ENCODE measurements at places on chromosomes 5 and 9. TPM values are rescaled to one million over a fixed set of nuclear protein-coding genes. Genes with fewer than 3 reads are reported as not detected.

DNA sequence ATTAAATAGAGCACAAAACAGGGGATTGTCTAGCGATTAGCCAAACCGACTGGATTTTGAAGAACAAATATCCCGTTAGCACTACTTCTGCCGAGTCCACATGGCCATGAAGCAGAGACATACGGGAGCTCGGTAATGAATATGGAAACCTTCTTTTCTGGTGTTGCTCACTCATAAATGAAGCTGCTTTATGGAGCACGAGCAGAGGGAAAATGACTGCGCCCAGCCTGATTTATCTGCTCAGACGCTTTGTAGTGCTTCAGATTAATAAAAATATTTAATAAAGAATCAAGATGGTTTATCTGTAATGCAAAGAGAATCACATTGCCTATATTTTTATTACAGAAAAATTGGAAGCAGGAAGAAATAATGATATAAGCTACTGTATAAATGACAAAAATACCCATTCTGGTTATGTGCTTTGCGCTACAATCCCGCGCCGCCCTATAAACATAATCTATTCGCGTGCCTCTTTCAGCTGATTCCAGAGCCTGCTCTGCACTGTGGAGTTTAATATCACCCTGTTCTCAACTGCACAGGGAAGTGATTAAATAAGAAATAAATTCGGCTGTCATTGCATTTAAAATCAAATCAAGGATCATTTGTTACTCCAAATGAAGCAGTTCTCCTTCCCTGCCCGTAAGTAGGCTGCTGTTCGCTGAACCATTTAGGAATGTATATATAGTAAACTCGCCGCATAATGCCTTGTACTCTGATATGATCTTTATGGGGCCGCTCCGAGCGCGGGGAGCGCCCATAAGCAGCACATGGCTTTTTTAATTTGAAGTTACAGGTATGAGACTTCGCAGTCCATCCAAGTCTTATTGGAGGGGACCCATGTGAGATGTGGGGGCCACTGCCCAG lies 22.3 kb upstream of the UBAC1 start:
- no peak for DNase-seq

DNA sequence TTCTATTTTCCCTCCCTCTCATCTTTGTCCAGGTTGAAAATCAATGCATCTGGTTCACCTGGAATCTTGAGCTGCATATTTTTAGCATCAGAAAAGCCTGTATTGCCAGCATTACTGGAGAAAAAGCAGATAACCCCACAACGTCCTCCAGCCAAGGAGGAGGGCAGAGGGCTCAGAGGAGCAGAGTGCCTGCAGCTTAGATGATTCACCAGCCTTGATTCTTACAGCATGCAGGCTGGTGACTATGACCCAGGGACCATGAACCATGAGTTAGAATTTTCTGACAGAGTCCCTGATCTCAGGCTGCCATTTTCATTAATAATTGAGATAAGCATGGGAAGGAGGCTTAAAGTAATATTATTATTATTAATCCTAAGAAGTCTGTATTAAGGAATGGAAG lies 278.2 kb downstream of the BRINP1 start:
- no peak for DNase-seq

- no peak for DNase-seq
Observed at GRCh38 chr9:137295238-137295811, 6.7 kb downstream of the NRARP start.

Gene PCDHGA10
- 1.8 TPM for polyA plus RNA-seq

Gene TEX48
- polyA plus RNA-seq: not detected

DNA sequence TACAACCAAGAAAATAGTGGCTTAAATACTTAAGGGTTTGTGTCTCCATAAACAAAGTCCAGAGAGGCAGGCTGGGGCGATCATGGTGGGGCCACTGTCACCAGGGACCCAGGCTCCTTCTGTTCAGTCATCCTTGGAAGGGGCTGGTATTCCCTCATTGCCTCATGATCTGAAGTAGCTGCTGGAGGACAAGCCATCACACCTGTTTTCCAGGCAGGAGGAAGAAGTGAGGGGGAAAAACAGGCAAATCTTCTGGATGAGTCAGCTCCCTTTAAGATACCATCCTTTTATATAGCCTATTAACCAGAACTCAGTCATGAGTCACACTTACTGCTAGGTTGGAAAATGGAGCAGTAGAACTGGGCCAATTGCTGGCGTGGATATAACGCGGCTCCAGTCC lies 92.3 kb downstream of the DAP start:
- DNase-seq: no peak

- DNase-seq: no peak
Observed at GRCh38 chr9:108911820-108912219, 22.1 kb downstream of the ELP1 start.

Gene BTNL3
- polyA plus RNA-seq: not detected

DNA sequence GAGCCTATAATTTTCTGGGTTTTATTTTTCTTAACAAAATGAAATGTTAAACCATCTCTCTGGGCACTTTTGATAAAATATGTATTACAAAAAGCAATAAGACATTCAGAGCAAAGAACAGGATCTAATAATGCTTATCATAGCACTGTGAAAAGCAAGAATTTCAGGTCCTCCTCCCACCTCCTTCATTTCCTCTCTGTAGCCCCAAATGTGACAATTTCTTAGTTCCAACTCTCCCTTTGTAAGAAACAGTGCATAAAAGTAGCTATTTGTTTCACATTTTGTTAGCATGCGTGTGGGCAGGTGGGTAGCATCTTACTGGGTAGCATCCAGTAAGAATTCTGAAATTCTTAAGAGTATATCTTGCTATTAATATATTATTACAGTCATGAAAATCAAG lies 130.9 kb upstream of the RASA1 start:
- DNase-seq: no peak

- DNase-seq: no peak
Observed at GRCh38 chr9:90726215-90726614, 75.4 kb upstream of the SYK start.

Gene HAPLN1
- not detected for polyA plus RNA-seq

DNA sequence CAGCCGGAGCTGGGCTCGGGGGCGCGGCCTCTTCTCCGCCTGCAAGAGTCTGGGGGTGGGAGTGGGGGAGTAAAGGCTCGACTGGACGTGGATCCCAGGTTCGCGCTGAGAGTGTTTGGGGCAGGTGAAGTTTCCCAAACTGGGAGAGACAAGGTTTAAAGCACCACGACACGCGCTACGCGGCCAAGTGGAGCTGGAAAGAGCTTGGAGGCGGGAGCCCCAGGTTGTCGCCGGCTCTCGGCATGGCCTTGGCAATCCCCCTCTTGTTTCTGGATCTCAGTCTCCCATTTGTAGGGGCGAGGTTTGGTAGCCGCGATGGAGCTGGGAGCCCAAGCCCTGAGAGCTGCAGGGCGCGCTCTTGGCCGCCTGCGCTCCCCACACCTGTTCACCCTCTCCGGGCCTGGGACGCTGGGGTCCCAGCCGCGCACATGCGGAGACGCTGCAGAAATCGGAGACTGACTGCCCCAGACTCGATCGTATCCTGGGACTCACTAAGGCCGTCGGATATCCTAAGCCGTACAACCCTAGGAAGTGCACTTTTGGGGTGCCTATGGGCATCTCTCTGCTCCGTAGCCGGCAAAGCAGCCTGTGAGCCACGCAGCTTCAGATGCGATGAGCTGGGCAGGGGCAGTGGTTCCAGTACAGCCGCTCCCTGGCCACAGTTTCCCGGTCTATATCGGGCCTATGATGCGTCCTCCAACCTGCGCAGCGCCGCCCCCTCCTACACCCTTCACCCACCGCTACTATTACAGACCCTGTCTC lies 937 bp downstream of the TMOD1 start:
- no peak for DNase-seq

DNA sequence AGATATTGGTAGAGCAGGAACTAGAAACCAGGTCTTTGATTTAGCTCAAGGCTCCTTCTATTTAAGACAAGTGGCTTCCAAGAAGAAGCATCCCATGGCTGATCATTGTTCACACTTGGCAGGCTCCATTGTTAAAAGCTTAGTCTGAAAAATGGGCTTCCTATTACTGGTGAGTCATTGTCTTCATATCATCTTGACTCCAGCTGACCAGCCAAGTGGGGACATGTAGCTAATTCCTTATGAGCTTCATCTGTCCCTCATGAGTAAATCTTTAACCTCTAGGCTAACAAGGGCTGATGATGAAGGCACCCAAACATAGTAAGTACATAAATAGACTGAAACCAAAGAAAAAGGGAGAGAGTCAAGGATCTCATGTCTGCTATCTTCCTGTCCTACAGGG lies 530.3 kb upstream of the KLF4 start:
- no peak for DNase-seq

GRCh38 chr9:101463397-101463796 lies 27.8 kb upstream of the ALDOB start:
- DNase-seq: no peak

Gene PGGT1B
- 5.5 TPM for polyA plus RNA-seq

Gene C5orf63
- polyA plus RNA-seq: 7.2 TPM

- no peak for DNase-seq
Observed at GRCh38 chr5:147939431-147940114, 33.2 kb upstream of the C5orf46 start.

Gene AJM1
- 0.10 TPM for polyA plus RNA-seq

DNA sequence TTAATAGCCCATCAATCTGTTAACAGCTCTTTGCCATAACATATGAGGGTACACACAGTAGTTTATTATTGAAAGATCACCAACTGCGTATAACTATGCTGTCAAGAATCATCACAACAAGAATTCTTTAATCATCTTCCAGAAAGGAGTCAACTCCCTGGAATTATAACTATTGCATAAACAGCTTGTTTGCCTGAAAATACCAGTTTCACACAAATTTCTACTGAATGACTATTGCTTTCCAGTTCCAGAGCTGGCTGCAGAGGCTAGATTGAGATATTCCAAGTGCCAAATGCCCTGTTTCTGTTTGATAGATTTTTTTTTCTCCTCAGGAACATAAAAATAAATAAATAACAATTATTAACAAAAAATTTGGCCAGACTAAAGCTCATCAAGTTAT lies 444.7 kb downstream of the TLE1 start:
- DNase-seq: no peak

DNA sequence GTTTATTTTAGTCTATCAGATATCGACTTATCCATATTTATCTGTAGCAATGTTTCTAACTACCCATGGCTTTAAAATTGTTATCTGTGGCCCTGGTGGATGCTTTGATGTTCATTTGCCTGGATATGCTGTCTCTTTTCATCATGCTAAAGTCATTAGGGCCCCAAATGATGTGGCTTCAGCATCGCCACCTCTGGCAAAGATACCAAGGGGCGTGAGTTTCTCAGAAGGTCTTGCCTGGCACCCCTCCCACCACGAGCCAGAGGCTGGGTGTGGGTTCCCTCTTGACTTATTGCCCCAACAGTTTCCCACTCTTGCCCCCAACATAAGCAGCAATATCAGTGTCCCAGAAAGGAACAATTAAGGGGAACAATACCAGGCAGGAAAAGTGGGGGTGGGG lies 5.4 kb downstream of the ROPN1L start:
- DNase-seq: no peak

Gene GTF3C5
- 36.2 TPM for polyA plus RNA-seq

Gene HIGD2A
- polyA plus RNA-seq: 74.6 TPM

Gene ADGRV1
- 0.03 TPM for polyA plus RNA-seq

GRCh38 chr5:150780187-150780692 lies 1.7 kb downstream of the SMIM3 start:
- DNase-seq: peak; percentile 52

- DNase-seq: no peak
Observed at GRCh38 chr5:170986598-170986997, 124.8 kb downstream of the RANBP17 start.

Gene RANBP17
- polyA plus RNA-seq: 0.82 TPM

DNA sequence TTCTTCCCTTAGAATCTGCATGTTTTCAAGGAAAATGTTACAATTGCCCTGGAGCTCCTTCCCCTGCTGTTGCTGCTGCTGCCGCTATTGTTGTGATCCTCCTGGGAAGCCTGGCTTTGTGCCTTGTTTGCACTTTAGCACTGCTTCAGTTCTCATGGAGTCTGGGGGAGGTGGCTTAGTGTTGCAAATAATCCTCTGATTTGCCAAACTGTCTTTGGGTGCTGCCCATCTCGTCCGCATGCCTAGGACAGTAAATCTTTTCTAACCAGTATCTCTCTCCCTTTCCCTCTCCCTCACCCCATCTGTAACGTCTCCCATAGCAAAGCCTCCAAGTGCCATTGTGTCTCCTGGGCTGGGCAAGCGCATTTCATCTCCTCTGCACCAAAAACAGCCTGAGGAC lies 30.3 kb downstream of the FAM240B start:
- no peak for DNase-seq

DNA sequence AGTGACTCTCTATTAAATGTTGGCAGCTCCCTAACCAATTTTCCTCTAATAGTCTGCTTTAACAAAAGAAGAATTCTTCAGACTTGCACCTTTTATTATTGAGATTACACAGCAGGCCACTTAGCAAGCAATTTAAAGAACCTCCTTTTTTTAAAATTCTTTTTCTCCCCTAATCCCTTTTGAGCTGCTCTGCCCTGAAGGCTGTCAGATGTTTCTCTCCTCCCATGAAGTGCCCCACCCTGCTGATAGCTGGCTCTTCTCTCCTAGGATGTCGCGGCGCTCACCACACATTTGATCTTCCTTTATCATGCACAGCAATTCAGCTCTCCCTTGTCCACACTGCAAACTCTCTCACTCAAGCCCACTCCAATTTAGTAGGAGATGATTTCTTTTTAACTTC lies 1471.1 kb upstream of the ACO1 start:
- DNase-seq: no peak

Gene LCN1
- not detected for polyA plus RNA-seq

Gene SPATA31D4
- not detected for polyA plus RNA-seq
